ENCODE measurements at places on chromosomes 5 and 9.

DNA sequence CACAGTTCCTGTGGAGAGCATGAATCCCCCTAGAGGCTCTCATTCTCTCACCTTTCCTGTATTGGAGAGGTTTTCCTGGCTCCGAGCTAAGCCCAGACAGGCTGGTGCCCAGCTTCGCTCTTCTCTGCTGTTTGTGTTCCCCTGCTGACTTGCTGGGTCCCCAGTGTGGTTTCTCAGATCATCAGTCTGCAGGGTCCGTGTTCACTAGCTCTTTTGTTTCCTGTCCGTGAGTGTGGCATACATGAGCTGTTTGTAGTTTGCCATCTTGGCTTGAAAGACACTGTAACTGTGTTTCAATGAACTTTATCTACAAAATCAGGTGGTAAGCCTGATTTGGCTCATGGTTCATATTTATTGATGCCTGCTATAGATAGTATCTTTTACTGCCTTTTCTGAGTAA is 23.8 kb downstream of the LOX start:
- DNase-seq = no peak

DNA sequence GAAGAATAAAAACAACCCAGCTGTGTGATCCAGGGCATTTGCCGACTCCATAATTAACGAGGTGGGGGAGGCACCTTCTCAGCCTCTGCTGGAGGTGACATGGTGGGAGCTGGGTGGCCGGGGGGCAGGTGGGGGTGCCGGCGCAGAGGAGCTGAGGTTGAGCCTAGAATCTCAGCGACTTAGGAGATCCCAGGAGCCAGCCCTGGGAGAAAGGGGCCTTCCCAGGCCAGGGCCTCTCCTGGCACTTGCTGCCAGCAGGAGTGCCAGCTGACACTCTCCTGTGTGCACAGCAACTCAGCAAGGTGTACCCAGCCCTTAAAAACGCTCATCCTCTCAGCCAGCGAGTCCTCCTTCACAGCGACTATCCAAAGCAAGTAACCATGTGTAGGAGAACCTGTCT is 62.8 kb upstream of the FCN1 start:
- no peak for DNase-seq

- DNase-seq = peak; percentile 45
Observed at GRCh38 chr5:142098931-142099330, 9.6 kb upstream of the NDFIP1 start.

DNA sequence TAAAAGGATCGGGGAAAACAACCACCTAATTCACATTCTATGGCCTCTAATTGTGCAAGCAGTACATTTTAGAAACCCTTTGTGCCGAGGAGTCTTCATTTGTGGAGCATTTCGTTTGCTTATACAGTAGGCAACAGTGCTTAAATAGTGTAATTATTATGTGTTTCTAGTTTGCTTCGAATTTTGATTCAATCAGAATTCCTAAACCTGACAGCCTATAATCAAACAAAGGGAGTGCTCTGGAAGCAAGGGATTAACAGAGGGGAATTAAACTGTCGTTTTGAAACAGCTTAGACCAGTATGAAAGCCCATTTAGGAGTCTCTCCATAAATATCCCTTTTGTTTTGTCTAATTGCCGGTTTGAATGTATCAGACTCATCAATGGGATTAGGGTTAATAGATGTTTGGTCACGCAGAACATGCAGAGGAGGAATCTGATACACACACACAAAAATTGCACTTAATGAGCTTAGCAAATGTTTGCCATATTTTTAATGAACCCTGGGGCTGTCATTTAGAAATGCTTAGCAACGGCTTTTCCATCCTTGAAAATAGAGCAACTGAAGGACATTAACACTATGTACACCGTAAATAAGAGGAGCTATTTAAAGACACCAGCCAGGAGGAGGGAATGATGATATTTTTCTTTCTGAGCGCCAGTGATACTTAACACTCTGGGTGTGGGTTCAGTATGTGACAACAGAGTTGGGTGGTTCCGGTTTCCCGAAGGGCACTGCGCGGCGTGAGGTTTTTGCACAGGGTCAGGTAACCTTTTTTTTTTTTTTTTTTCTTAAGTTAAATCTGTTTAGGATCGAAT is 404.7 kb downstream of the TLE4 start:
- DNase-seq = no peak

DNA sequence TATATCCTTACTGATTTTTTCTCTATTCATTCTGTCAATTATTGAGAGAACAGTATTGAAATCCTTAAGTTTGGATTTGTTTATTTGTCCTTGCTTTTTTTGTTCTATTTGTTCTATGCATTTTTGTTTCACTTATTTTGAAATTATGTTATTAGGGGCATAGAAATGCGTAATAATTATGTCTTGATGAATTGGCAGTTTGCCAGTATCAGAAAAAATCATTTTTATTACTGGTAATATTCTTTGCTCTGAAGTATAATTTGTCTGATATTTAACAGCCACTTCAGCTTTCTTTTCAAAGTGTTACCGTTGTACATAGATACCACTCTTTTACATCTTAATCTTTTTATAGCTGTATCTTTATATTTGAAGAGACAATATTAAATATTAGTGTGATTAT is 2090.9 kb upstream of the WWC1 start:
- DNase-seq = no peak

GRCh38 chr9:136606687-136607333 is 55.9 kb upstream of the EGFL7 start:
- no peak for DNase-seq

DNA sequence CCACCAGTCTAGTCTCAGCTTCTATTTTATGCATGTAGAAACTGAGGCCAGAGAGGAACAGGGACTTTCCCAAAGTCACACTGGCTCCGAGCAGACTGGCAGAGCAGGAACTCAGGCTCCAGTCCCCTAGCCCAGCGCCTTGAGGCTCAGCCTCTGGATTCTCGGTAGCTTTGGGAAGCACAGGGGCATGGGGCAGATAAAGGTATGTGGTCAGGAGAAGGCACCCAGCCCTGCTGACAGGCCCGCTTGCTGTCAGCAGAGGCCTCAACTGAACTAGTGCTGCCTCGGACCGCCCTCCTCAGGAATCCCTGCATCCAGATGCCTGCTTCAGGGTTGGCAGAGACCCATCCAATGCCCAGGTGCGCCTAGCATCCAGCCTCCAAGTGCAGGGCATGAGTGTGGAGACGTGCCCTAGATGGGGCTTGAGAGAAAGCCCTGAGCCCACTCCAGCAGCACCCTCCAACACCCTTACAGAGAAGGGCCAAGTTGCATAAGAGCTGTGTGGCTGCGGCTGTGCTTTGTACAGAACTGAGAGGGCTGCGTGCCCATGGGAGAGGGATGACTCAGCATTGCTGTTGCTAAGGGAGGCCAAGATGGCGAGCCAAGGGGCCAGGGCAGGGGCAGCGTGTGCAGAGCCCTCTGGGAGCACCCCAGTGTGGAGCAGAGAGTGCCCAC is 168.6 kb downstream of the MACROH2A1 start:
- no peak for DNase-seq

- no peak for DNase-seq
Observed at GRCh38 chr5:39205550-39205949, 13.8 kb downstream of the FYB1 start.

GRCh38 chr9:134321946-134322741 is 4.1 kb upstream of the RXRA start:
- no peak for DNase-seq

- peak; percentile 34 for DNase-seq
Observed at GRCh38 chr9:37340961-37341360, 81.5 kb upstream of the GRHPR start.

GRCh38 chr5:84383816-84384603 is 670 bp downstream of the EDIL3 start:
- no peak for DNase-seq

- no peak for DNase-seq
Observed at GRCh38 chr5:180618829-180619562, 27.7 kb upstream of the SCGB3A1 start.

DNA sequence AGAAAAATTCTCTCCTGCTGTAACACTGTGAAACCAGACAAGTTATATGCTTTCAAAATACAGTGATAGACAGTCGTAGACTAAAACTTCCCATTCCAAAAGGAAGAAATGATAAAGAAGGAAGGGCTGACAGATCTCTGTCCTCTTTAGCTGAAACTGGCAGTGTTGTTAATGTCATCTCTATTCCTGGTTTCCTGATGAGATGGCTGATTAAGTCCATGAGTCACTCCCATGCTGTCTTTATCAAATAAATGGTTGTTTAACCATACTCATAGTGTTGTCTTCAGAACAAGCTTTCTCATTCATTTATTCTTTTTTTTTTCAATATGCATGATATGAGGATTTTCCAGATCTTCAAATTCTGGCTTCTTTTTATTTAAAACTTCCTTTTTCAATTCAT is 952.2 kb upstream of the WWC1 start:
- no peak for DNase-seq

DNA sequence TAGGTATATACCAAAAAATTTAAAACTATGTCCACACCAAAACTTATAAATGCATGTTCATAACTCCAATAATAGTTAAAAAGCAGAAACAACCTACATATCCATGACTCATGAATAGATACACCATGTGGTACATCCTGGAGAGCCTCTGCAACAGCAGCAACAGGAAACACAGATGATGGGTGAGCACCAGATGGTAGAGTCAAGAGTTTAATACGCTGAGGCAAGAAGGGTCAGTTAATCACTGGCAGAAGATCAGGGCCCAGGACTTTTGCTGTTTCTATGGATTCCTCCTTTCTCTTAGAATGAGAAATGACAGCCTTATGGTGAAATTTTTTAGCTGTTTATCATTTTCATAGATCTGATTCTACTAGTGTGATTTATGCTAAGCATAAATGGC is 351.8 kb upstream of the ADAMTSL1 start:
- no peak for DNase-seq

DNA sequence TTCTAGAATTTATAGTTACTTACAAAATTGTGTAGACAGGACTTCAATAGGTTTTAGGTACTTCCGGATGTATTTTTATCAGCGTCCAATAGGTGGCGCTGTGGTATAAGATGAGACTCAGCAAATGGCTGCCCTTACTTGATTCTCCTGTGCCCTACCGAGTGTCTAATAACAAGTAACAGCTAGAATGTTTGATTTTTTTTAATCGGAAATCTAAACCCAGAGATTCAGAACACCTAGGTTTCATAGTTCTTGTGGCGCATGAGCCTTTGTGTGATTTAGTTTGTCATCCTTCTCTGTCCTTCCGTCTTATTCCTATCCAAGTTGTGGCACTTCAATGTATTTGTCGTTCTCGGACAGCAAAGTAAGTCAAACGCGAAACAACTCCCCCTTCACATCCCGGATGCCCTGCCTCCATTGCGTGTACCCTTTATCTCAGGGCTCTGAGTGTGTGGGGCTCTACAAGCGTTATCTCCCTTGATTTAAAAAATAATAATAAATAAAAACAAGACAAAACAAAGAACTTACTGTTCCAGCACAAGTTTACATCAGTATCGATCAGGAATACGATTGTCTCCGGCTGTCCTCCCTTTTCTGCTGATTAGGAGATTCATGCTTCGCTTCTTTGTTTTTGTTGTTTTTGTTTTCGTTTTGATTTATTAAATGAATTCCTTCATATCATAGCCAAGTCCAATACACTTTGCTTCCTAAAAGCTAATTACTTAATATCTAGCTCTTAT is 50.7 kb upstream of the SLC30A5 start:
- DNase-seq = peak; percentile 90

DNA sequence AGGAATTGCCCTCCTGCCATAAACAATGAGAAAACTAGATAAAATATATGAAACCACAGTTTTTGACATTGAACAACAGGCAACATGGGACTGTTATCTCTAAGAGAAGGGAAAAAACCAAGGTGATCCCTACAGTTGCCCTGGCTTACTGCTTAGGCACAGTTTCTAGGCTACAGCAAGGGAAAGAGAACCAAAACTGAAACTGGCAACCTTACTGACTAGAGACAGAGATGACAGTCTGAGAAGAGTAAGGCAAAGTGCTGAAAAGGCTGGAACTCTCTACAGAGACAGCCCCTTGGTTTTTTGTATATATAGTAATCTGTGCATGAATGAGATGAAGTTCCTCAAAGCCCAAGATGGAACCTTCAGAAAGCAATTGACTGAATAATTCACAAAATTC is 36.2 kb upstream of the REEP2 start:
- no peak for DNase-seq

GRCh38 chr9:80025131-80025530 is 453.4 kb downstream of the TLE4 start:
- DNase-seq = no peak

- no peak for DNase-seq
Observed at GRCh38 chr5:123483446-123484077, 28.4 kb upstream of the CSNK1G3 start.

DNA sequence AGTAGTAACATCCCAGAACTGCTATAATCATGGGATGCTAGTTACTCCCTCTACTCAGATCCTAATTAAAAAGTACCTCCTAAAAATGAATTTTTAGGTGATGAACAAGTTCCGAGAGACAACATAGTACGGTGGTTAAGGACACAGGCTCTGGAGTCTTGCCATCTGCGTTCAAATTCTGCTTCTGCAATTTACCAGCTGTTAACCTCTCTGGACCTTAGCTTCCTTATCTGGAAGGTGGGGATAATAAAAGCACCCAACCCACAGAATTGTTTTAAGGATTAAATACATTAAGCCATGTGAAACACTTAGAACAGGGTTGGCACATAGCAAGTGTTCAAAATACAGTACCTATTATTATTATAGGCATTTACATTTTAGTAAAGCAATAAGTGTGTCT is 77.5 kb upstream of the XPA start:
- no peak for DNase-seq

DNA sequence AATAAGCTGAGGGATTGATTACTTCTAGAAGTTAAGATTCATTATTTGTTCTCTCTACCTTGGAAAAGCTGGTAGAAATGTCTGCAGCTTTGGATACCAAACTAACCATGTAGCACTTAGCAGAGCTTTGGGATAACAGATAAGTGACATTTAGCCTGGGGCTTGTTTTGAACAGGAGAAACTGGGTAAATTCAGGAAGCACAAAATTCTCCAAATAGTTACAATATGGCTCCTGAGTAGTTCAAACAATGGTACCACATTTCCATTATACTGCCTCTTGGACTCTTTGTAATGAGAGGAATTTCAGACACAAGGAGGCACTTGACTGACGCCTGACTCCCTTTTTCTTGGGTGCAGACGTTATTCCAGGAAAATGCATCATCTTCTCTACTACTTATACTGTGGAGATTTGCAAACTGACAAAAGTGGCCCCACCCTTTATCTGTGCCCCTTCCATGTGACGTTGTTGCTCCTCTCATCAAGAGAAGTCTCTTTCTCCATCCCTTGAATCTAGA is 22.5 kb downstream of the PRUNE2 start:
- DNase-seq = no peak

- DNase-seq = no peak
Observed at GRCh38 chr5:175692235-175692995, 34.5 kb downstream of the HRH2 start.

- DNase-seq = no peak
Observed at GRCh38 chr9:128800061-128800460, 13.0 kb downstream of the TBC1D13 start.

Data from inflammatory macrophage treated with lipopolysaccharide for 1 hour (primary cell).